GM13976 (cell line): ENCODE measurements at places on chromosomes 11 and 22.

DNA sequence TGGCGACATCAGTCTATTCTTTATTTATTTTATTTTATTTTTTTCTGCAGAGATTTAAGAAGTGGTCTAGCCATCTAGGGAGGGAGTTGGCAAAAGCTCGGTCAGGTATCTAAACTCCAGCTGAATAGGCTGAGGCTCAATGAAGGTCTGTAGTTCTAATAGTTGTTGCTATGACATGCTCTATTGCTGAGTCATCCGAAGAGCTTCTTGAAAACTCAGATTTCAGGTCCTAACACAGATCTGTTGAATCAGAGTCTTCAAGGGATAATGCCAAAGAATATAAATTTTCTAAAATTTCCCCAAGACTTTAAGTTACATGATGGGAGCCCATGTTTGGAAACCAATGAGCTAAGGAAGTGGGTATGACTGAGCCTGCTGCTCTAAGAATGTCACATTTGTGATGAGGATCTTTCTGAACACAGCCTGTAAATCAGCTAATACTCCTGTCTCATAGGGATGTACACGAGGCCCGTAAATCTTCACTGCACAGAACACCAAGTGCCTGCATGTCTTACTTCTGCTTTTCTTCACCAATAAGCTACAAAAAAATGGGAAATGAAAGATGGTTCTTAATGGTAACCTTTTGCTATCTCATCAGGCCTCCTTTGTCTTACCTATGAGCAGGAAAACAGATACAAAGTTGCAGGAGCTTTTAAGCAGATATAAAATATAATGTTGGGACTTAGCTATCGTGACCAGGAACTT, 901.4 kb upstream of the API5 start:
- no peak for DNase-seq

GRCh38 chr11:59204746-59205145, 8.0 kb downstream of the MPEG1 start:
- no peak for DNase-seq

- no peak for DNase-seq
Measured at GRCh38 chr22:25899566-25899965, 157.6 kb downstream of the MYO18B start.

- no peak for DNase-seq
Measured at GRCh38 chr11:115317277-115318185, 186.7 kb downstream of the CADM1 start.

- DNase-seq, result no peak
Measured at GRCh38 chr22:45310331-45310976, 720 bp downstream of the FAM118A start.

- DNase-seq, result no peak
Measured at GRCh38 chr11:72174302-72175070, 17.5 kb upstream of the FOLR1 start.

- peak; percentile 82 for DNase-seq
Measured at GRCh38 chr11:57547854-57548377, 10.5 kb downstream of the SMTNL1 start.

- DNase-seq, result no peak
Measured at GRCh38 chr11:35242412-35243242, 103.7 kb downstream of the CD44 start.

DNA sequence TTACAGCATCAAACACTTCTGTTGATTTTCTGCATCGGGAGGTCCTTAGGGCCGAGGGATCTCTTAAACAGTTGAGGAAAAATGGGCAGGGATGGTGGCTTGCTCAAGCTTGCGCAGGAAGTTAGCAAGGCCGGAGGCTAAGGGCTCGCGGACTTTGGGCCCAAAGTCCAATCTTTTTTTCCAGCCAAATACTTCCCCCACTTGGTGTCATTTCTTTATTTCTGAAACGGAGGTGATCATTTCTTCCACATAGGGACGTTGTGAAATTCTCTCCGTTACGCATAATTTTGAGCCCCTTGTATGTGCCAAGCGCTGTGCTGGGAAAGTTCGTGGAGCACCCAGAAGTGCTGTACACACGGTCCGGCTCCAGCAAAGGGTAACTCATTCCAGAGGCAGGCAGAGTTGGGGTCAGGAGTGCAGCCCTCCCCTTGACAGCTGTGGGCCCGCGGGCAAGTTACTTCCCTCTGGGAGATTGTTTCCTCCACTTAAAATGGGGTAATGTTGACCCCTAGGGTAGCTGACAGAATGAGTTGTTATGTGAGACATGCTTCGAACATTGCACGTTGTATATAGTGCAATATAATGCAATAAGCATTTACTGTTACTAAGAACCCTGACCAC, 809 bp downstream of the MIEF1 start:
- DNase-seq, result no peak

- DNase-seq, result peak; percentile 58
Measured at GRCh38 chr11:44600839-44601383, 35.4 kb downstream of the CD82 start.

GRCh38 chr11:77091146-77091940, 11.3 kb upstream of the OMP start:
- peak; percentile 93 for DNase-seq

- no peak for DNase-seq
Measured at GRCh38 chr11:69027704-69028372, 14.8 kb upstream of the MRGPRF start.

DNA sequence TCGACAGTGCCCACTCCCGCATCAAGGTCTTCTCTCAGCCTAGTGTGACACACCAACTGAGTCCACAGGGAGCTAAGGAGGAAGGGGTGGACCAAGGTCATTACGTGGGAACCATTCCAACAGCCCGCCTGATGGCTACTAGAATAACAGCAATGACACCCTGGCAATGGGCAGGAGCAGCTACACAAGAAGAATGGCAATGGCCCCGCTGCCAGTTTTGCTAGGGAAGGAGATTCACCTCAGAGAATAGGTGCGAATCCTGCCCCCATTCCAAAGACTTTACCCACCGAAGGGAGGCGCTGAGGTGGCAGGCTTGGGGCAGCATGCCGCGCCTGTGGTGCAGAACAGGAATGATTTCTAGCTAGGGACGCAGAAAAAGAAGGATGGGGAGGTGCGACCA, 9.1 kb downstream of the WT1 start:
- no peak for DNase-seq

- no peak for DNase-seq
Measured at GRCh38 chr11:119831011-119831410, 102.0 kb upstream of the NECTIN1 start.

GRCh38 chr11:15824060-15824459, 532.3 kb downstream of the SOX6 start:
- DNase-seq, result no peak

DNA sequence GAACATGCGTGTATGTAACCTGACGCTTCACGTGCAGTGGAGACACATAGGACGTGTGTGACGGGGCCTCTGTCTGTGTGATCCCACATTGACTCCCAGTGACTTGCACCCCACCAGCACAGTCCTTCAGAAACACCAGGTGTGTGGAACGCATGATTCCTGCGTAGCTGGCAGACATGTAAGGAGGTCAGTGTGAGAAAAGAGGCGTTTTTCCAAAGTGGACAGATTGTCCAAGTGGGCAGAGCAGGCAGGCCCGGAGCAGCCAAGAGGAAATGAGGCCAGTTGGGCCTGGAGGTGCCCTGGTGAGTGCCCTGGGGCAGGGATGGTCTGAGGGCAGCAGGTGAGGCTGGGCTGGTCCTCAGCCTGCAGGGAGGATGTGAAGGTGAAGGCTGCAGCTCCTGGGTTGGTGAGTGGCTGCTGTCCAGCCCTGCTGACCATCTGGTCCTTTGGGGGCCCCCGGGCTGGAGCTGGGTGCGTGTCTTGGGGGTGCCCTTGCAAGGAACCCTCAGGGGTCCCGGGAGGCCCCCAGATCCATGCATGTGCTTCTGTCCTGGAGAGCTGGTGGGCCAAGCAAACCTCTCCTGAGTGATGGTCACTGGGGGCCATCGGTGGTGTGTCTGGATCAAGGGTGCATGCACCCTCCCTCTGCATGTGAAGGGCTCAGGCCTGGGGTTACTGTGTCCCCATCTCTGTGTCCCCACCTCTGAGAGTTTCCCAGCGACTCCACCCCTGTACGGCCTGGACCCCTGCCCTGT, 26.6 kb downstream of the SHANK3 start:
- no peak for DNase-seq

- no peak for DNase-seq
Measured at GRCh38 chr11:27280140-27280539, 82.9 kb downstream of the CCDC34 start.

DNA sequence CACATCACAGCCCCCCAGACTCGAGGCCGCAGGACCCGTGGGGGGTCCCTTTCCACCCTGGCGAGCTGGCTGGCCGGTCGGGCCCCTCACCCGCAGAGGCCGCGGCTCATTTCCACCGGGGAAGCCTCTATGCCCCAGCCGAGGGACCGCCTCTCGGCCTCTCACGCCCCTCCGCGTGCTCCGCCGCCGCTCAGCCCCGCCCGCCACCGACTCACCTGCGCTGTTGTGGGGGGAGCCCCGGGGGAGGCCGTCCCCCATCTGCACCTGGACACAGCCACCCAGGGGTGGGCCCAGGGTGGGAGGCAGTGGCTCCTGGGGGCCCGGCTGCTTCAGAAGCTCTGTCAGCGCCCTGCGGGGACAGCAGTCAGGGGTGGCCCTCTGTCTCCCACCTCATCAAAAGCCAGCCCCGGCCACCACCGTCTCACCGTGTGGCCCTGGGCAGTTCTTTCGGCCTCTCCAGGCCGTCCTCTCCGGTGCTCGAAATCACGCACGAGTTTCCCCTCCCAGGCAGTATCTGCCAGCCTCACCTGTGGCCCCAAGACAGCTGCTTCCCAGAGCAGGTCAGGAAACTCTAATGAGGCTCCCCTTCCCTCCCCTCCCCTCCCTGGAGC, 3.8 kb downstream of the SHISA8 start:
- no peak for DNase-seq

- no peak for DNase-seq
Measured at GRCh38 chr11:74627381-74627780, 35.0 kb downstream of the POLD3 start.

GRCh38 chr11:40877256-40877655, 582.2 kb downstream of the LRRC4C start:
- DNase-seq, result no peak

- DNase-seq, result no peak
Measured at GRCh38 chr11:123665306-123665705, 10.9 kb upstream of the SCN3B start.

- no peak for DNase-seq
Measured at GRCh38 chr22:25750569-25751173, 8.7 kb downstream of the MYO18B start.

DNA sequence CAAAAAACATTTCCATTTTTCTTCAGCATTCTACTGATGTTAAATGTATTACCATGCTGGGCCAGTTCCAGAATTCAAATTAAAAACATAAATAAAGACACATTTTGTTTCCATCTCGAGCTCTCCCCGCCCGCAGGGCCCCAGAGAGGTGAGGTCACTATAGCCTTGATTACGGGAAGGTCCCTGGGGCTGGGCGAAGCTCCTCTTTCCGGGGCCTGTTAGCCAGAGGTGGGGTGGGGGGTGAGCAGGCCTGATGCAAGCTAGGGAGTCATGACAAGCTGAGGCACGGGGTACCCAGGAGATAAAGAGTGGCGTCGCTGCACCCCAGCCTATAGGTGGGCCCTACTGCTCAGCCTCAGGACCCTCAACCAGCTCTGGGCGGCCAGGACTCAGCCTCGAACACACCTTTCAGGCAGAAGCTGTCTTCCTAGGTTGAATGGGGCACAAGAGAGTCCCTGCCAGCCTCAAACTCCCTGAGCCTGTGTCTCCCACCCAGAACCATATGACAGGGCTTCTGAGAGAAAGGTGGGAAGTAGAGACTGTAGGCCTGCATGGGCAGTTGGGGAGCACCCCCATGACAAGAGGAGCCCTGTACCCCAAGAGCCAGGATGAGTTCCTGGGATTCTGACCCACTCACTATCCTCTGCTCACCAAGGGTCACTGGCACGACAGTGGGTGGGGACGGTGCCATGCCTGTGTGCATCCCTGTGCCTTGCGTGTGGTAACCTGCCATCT, 34.8 kb downstream of the KCNQ1OT1 start:
- DNase-seq, result peak; percentile 26

- no peak for DNase-seq
Measured at GRCh38 chr11:117457835-117458234, 130.2 kb downstream of the CEP164 start.
